Activated T-helper 2 cell treated with anti-CD3 and anti-CD28 coated beads, Interferon-gamma antibody, Interleukin-2, Interleukin-4, amounts not matched to agents 10 μg/mL and 5 μg/mL and 100 μg/mL, durations not matched to agents 14 hours and 24 hours and 36 hours (primary cell): ENCODE measurements at places on chromosomes 6 and 20. TPM values are rescaled to one million over a fixed set of nuclear protein-coding genes. Genes with fewer than 3 reads are reported as not detected.

PHACTR2 gene
- total RNA-seq = 41.0 and 45.4 TPM in 2 replicates

GPLD1 gene
- 0.39 and 0.48 TPM in 2 replicates for total RNA-seq

NUP153 gene
- total RNA-seq = 90.2 and 93.5 TPM in 2 replicates

ULBP1 gene
- 0.41 and 0.48 TPM in 2 replicates for total RNA-seq

CST4 gene
- not detected in 2 replicates for total RNA-seq

HTR1E gene
- total RNA-seq = not detected in 2 replicates

SLC17A3 gene
- total RNA-seq = 1.6 TPM in 2 replicates

RPS6KA2 gene
- total RNA-seq = 2.1 and 2.2 TPM in 2 replicates

ZC3H12D gene
- 15.0 and 15.6 TPM in 2 replicates for total RNA-seq

ZSCAN16 gene
- 4.0 TPM in 2 replicates for total RNA-seq

ERVFRD-1 gene
- not detected in 2 replicates for total RNA-seq

LAMA4 gene
- total RNA-seq = not detected in 2 replicates

LHFPL5 gene
- not detected in 2 replicates for total RNA-seq

ZBTB9 gene
- 11.4 and 11.5 TPM in 2 replicates for total RNA-seq

TFAP2C gene
- total RNA-seq = not detected in 2 replicates

OR2H2 gene
- total RNA-seq = not detected in 2 replicates

SIRPB1 gene
- 0.67 and 1.6 TPM in 2 replicates for total RNA-seq

POPDC3 gene
- not detected in 2 replicates for total RNA-seq

RAET1L gene
- total RNA-seq = not detected in 2 replicates

GNRH2 gene
- 3.4 and 3.7 TPM in 2 replicates for total RNA-seq

CTAGE9 gene
- not detected in 2 replicates for total RNA-seq

STMND1 gene
- not detected in 2 replicates for total RNA-seq

TTK gene
- total RNA-seq = 25.5 and 26.2 TPM in 2 replicates

GPR6 gene
- not detected in 2 replicates for total RNA-seq

AFG1L gene
- 4.7 and 5.5 TPM in 2 replicates for total RNA-seq

GNAS-AS1 gene
- 1.7 and 1.9 TPM in 2 replicates for total RNA-seq

IL17F gene
- total RNA-seq = not detected in 2 replicates

NRM gene
- 23.1 and 24.2 TPM in 2 replicates for total RNA-seq

TCF19 gene
- 81.5 and 82.0 TPM in 2 replicates for total RNA-seq

SPATS1 gene
- not detected in 2 replicates for total RNA-seq

ENPP3 gene
- 16.3 and 18.7 TPM in 2 replicates for total RNA-seq

CYP39A1 gene
- not detected in 2 replicates for total RNA-seq

SSTR4 gene
- total RNA-seq = not detected in 2 replicates

BTN1A1 gene
- not detected in 2 replicates for total RNA-seq

BACH2 gene
- total RNA-seq = 88.8 and 89.7 TPM in 2 replicates

SLC22A2 gene
- not detected in 2 replicates for total RNA-seq

CHRNA4 gene
- total RNA-seq = not detected in 2 replicates

NFATC2 gene
- total RNA-seq = 67.1 and 68.0 TPM in 2 replicates

PDYN gene
- not detected in 2 replicates for total RNA-seq

IFNGR1 gene
- total RNA-seq = 22.2 and 26.2 TPM in 2 replicates

FOXQ1 gene
- not detected in 2 replicates for total RNA-seq

CNKSR3 gene
- total RNA-seq = 0.09 and 0.11 TPM in 2 replicates
